ENCODE measurements at places on chromosomes 4 and X.
A peak's percentile ranks its signal among the peaks of the same experiment; 100 is the strongest.

GRCh38 chr4:118206627-118207026, 146.2 kb downstream of the PRSS12 start:
- DNase-seq: no peak

- DNase-seq: no peak
These were observed 46.2 kb downstream of the PCDH19 start for GRCh38 chrX:100363896-100364295.

GRCh38 chr4:106270736-106271135, 45.3 kb downstream of the TBCK start:
- no peak for DNase-seq

DNA sequence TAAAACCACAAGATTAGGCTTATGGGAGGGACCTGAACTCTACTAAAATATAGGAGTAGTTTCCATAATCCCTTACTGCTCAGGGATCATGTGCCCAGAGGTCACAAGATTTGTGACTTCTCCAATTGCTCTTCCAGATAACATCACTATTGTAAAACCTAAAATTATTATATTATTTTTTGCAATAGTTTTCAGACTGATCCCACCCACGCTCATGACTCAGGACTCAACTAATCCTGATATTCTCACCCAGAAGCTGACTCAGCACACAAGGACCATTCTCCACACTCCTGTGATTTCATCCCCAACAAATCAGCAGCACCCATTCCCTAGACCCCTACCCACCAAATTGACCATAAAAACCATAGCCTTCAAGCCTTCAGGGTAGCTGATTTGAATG, 24.0 kb upstream of the RPL34 start:
- no peak for DNase-seq

GRCh38 chrX:18895189-18895951, 88.5 kb downstream of the PHKA2 start:
- no peak for DNase-seq

DNA sequence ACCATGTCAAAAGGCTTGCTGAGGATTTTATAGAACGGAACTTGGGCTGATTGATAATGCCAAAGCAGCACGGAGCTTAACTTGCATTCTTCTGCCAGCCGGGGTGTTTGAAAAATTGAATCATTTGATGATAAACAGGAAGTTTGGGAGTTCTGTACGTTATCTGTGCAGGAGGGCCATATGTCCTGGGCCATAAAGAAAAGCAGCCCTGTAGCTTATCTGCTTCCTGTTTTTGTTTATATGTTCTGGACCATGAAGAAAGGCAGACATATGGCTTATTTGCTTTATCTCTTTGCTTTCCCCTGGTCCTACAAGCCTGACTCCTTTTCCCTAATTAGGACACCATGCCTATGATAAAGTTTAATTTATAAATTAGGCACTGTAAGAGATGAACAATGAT, 62.4 kb downstream of the HOPX start:
- DNase-seq: no peak

DNA sequence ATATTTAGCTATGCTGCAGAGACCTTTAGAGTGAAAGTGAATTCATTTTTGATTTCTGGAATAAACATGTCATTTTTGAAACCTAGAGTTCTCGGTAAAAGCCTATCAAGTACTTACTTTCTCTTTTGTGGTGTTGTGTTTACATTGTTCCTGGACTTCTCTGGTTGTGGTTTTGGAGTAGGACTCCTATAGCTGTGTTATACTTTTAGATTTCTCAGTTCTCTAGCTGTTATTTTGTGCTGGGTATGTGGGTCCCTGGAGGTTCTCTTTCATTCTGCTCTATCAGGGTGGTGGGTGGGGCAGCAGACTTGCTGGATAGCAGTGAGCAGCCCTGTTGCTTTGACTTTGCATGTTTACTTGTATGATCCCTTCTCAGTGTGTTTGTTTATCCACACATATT, 25.6 kb upstream of the MSMO1 start:
- DNase-seq: no peak

DNA sequence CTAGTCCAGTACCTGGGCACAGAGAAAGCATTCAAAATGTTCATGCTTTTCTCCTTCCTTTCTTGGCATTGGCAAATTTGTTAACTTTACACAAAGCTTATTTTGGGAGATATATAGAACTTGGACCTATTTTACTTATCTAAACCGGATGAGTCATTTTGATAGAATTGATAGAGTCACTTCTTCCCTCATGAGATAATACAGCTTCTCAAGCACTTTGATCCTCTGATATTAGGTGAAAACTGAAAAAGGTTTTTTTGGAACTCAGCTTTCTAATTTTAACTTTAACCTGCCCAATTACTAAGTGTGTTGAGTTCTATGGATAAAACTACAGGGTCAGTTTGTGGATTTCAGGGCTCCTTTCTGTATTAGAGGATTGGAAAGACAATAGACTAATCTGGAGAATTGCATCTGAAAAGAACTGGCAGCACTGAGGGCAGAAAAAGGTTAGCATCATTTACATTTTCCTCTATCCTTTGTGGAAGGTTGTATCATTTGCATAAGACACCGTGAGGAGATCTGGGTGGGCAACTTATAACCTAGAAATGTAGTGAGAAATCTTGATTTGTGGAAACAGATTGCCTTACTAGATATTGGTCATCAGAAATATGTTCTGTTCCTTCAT, 2.4 kb downstream of the WDR44 start:
- no peak for DNase-seq

- no peak for DNase-seq
These were observed 344.6 kb upstream of the SPOCK3 start for GRCh38 chr4:167578906-167579305.

GRCh38 chr4:28557755-28558154, 1697.1 kb downstream of the STIM2 start:
- no peak for DNase-seq

GRCh38 chr4:108398836-108399235, 221.5 kb upstream of the RPL34 start:
- no peak for DNase-seq

DNA sequence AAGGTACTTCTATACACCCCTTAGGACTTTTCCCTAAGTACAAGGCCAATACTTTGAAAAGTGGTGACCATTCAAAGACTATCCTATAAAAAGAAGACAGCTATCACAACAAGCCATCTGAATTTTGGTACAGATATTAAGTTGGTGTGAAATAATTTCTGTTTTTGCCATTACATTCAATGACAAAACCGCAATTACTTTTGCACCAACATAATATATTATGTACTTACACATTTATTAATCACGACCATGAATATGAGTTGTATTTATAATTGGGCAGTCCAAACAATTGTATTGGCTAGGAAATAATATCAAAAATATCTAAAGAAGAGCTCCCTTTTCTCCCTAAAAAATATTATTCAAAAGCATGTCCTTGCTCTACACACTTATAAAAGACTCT, 215.7 kb downstream of the TMA16 start:
- no peak for DNase-seq

DNA sequence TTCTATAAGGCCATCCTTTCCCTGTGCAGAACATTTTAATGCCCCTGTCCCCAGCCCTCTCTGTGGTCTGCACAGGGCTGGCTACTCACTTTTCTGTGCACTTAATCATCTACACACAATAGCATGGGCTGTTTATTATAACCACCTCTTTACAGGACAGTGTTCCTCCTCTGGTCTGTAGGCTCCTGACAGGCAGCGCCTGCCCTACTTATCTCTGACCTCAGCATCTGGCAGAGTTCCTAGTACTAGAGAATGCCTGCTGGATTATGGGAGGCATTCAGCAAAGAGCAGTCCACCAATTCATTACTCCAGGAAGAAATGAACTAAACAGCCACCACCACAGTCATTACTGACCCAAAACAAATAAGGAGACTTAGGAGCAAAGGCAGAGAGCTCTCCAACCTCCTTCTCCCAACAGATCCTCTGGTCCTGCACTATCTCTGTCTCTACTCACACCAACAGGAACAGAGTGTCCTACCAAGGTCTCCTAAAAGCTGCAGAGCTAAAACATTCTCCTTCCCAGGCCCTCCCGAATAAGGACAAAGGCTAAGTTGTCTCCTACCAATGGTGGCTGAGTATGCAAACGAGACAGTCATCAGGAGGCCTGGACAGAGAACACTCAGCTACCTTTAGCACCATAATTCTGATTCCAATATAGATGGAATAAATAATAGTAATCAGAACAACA, 279.2 kb downstream of the QDPR start:
- peak; percentile 5 for DNase-seq

DNA sequence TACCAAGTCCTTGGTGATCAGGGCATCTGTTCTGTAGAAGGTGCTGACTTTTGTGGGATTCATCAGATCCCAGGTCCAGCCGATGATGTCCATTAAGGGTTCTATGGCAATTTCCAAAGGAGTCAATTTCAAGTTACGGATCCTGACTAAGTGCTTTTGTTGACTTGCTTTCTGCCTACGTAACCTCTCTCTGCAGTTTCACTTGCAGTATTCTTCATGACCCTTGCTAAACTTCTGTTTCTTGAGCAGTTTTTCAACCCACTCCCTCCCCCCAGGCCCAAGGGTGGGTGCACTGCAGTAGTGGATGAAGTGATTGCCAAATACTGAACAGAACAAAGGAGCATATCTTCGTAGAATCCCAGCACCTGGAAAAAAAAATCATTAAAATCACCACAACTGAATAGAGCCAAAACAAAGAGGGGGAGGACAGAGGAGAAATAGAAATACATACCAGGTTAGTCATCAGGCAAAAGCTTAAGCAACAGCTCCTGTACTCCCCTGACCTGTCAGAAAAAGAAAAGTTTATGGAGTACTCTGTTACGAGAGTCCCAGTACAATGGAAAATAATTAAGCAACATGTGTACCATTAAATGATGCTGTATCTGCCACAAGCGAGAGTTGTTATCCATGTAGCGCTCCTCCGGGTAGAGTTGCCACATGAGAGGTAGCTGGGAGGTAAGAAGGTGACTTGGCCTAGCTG, 5.8 kb downstream of the CMC4 start:
- DNase-seq: no peak

DNA sequence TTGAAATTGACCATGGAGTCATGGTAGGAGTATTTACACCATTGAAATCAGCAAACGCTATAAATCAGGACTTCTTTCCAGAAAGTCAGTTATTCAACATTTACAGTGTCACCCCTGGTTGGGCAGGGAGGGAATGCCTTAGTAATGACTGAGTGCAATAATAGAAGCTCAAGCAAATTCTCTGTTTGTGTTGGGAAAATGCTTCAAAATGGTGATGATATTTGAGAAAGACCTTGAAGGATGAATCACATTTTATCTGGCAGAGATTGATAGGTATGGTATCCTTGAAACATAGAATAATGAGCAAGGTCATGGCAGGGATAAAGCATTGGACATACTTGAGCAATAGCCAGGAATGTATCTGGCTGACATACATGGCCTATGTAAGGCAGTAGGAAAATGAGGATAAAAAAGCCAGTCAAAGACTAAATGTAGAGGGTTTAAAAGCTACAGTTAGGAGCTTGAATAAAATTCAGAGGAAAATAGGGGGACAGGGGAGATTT, 248.7 kb downstream of the FMR1NB start:
- DNase-seq: no peak

DNA sequence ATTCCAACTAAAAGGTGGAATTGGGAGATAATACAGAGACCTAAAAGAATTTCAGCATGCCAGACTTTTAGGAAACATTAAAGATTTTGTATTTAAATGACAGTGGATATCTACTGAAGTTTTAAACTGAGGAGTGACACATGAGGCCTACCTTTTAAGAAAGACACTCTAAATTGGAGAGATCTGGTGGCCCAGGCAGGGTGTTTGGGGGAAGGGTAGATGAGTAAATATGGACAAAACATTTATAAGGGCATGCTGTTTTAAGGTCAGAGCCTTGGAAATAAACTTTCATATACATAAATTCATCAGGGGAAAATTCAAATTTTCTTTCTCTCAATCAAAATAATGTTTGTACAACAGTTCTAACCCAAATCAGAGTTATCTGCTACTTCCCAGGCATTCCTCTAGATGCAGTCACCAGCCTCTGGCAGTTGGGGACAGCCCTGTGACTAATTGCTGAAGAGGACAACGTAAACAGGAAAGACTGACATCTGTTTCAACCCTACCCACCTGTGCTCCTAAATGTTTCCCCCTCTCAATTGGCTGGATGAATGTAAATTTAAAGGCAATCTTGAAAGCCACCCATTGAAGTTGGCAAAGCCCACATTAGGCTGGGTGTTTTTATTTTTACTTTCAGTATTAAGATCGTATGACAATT, 1646.9 kb upstream of the ADGRL3 start:
- DNase-seq: no peak

- DNase-seq: no peak
These were observed 8.5 kb upstream of the PTTG2 start for GRCh38 chr4:37951461-37952352.

DNA sequence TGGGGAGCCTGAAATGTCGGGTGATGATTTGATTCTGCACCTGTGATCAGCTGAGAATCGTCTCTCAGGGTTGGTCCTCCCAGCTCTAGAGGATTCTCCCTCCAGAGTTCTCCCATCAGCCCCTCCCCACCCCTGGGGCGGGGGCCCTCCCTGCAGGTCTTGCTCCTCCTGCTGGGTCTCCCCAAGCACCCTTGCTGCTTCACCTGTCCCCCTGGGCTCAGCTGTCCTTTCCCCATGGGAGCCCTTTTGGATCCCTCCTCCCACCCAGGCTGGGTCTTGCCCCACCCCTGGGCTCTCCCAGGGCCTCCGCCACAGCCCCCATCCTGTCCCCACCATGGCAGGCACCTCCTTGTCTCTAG, 22.2 kb downstream of the PSAPL1 start:
- DNase-seq: no peak

- DNase-seq: no peak
These were observed 1.1 kb upstream of the SMARCA1 start for GRCh38 chrX:129524250-129524850.

DNA sequence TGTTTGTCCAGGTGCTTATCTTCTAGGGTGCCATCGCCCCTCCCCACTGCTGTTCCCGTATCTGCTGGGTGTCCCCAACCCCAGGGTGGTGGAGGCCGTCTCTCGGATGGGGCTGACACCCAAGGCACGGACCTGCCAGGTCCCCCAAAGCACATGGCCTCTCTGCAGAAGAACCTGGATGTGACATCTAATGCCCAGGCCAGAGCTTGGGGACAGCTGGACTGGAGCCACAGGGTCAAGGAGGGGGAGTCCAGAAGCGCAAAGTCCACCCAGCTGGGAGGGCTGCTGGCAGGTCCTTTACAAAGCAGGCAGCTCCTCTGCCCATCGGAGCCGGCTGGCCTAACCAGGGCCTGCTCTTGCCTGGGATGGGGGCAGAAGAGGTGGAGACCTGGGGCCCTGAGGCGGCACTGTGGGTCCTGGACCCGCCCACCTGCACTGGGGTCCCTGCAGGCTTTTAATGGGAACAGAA, 751 bp upstream of the DOK7 start:
- no peak for DNase-seq

GRCh38 chr4:88533088-88533790, 9.7 kb upstream of the PYURF start:
- no peak for DNase-seq

GRCh38 chr4:2281575-2282343, 19.9 kb upstream of the MXD4 start:
- no peak for DNase-seq

- DNase-seq: no peak
These were observed 69.6 kb upstream of the MTNR1A start for GRCh38 chr4:186624951-186625350.

DNA sequence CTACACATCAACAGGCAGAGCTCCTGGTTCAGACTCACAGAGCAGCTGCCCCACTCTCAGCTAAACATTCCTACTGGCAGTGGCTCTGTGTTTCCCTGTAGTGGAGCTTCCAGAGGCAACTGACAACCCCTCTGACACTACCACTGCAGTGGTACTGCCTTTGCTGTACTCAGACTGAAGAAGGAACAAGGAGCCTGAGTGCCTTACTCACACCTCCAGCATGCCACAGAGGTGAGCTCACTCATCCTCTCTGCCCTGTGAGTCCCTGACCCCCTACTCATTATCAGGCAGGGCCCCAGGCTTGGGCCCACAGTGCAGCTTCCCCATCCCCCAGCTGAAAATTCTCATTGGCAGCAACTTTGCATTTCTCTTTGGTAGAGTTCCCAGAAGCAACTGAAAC, 240.5 kb upstream of the POF1B start:
- no peak for DNase-seq

Data from anterior cingulate cortex (tissue), 58 donors.